HCEC 1CT (cell line): ENCODE measurements at places on chromosomes 4 and X.

- no peak for DNase-seq
Observed at GRCh38 chr4:74933562-74934015, 673 bp downstream of the PARM1 start.

DNA sequence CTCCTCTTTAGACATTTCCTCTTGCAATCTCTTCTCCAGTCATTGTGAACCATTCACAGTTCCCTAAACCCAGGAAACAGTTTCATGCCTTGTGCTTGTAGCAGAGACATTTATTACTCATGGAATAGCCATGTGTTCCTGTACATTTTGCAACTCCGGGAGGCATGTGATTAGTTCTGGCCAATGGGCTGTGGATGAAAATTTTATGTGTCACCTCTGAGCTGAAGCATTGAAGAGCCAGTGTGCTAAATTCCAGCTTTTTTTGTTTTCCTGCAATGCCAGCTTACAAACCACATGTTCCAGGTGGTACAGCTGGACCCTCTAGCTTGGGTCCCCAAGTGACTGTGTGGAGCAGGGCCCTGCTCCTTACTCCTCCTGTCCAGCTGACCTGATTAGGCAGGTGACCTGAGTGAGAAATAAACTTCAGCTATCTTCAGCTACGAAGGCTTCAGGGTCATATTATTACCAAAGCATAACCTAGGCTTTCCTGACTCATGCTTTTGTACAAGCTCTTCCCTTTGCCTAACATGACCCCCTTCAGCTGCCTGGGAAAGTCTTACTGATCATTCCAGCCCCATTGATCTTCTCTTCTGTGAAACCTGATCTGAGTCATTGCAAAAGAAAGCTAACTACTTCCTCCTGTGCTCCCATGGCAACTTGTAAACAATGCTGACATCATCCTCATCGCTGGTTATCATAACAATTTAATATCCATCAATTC is 200.4 kb downstream of the PTTG2 start:
- peak; percentile 97 for DNase-seq

DNA sequence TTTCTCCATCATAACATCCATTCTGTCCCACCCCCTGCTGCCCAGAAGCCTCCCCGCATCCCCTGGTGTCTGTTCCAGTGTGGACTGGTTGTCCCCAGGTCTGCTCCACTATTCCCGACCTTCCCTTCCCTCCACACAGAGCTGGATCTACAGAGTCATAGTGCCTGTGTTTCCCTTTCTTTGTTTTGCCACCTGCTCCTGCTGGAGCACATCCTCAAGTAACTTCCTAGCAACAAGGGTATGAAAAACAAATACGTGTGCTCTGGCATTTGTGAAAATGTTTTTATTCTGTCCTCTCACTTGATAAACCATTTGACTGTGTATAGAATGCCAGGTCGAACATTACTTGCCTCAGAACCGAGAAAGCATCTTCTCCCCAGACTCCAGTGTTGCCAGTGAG is 29.9 kb upstream of the ADRA2C start:
- DNase-seq = no peak

- DNase-seq = no peak
Observed at GRCh38 chrX:3577551-3577950, 135.9 kb downstream of the PRKX start.

GRCh38 chr4:113288696-113289095 is 239.2 kb downstream of the ANK2 start:
- no peak for DNase-seq

GRCh38 chr4:101693842-101694398 is 96.6 kb upstream of the BANK1 start:
- no peak for DNase-seq

DNA sequence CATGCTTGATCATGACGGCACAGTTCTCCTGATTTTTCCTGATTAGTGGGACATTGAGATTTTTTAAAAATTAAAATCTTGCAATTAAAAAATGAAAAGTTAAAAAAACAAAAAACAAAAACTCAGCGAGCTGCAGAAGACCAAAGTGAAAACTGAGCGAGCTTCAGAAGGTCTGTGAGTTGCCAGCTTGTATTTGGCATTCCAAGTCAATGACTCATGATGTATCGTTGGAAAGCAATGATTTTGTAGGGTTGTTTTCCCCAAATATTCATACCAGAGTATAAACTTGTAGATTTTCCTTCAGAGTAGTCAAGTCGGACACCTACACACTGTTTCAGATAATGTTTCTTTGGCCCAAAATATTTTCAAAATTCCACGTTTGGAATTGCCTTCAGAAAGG is 76.9 kb downstream of the LRRC66 start:
- no peak for DNase-seq

- DNase-seq = no peak
Observed at GRCh38 chr4:107196312-107196711, 160.2 kb upstream of the DKK2 start.

DNA sequence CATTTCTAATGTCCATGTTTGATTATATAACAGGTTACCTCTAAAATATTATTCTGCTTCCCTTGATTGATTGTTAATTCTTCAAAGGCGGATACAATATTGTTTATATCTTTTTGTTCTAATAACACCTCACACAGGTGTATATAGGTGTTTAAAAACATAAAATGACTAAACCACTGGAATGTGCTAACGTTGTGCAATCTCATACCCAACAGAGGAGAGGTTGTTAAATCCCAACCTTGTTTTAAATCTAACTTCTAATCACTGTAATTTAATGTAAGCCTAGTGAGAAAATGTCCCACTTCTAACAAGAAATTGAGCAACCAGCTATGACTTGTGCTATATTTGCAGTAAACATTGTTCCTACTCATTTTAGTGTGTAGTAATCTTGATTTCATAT is 1.3 kb downstream of the ODAM start:
- DNase-seq = no peak
